ENCODE measurements at places on chromosomes 7 and 10.

- no peak for DNase-seq
These were observed 19.8 kb downstream of the VOPP1 start for GRCh38 chr7:55552320-55553023.

- DNase-seq: no peak
These were observed 36.1 kb downstream of the XPNPEP1 start for GRCh38 chr10:109887243-109887642.

DNA sequence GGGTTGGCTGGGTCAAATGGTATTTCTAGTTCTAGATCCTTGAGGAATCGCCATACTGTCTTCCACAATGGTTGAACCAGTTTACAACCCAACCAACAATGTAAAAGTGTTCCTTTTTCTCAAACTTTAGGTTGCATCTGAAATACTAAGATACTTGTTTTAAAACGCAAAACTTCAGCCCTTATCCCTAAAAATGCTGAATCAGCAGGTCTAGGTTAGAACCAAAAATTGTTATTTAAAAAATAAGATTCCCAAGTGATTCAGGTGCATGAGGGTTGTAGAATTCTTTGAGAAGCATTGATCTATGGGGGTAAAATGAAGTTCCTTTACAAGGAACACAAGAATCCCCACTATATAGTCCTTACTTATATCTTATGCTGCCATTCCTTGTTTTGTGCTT, 56.5 kb upstream of the BICC1 start:
- no peak for DNase-seq

GRCh38 chr10:90787393-90788198, 70.2 kb downstream of the HTR7 start:
- DNase-seq: no peak

DNA sequence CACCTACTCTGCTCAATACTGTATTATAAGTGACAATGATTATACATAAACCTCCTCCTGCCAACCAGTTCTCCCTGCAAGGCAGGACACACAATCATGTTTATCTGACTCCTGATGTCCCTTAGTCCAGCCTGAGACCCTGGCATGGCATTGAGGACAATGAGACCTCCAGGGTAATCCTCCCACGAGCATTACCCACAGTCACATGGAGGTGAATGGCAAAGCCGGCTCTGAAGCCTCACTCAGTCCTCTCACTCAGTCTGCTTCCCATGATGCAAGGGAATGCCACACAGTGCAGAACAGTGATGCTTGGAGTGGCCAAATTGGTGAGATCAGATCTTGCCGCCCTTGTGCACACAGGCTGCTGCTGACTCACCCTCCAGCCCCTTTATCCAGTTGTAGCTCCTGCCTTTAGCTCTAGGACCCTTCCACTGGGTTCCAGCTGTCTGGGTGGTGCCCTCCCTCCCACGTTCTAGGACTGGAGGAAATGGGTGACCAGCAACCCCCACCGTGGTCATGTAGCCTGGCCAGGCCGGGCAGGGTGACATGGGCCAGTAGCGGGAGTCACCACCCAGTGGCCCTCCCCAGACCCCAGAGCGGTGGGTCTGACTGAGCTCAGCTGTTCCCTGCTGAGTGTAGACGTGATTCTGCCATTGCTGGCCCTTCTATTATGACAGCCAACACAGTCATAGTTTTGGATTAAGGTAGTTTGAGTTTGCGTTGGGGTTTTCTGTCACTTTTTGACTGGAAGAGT, 5.5 kb upstream of the ADCY1 start:
- DNase-seq: no peak

DNA sequence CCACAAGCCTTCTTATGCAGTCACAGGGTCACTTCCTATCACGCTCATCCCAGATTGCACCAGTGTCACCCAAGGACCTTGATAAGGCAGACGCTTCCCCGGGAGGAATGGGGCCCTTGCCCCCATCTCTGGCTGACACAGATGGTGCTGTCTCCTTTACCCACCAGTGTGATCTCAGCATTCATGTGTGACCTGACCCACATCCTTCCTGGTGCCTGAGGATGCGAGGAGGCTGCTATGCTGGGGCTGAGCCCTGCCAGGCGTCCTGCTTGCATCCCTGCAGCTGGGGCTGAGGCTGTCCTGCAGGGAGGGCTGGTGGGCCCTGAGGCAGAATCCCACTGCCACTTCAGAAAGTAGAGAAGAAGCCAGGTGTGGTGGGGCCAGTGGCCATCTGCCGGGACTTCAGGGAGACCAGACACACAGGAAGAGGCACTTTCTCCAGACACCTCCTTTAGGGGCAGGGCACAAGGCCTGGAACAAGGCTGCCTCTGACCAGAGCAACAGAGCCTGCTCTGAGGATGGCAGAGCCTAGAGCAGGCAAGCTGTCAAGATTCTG, 35.3 kb downstream of the RASGEF1A start:
- no peak for DNase-seq

- DNase-seq: no peak
These were observed 62.6 kb downstream of the GLI3 start for GRCh38 chr7:42174391-42174912.

GRCh38 chr7:6380310-6381095, 67.3 kb downstream of the DAGLB start:
- DNase-seq: no peak

- no peak for DNase-seq
These were observed 89.9 kb downstream of the ZNF277 start for GRCh38 chr7:112296432-112296831.

- DNase-seq: peak; percentile 17
These were observed 1.3 kb downstream of the ABCB1 start for GRCh38 chr7:87599336-87599735.

- DNase-seq: no peak
These were observed 70.0 kb downstream of the AMPH start for GRCh38 chr7:38561166-38561565.

DNA sequence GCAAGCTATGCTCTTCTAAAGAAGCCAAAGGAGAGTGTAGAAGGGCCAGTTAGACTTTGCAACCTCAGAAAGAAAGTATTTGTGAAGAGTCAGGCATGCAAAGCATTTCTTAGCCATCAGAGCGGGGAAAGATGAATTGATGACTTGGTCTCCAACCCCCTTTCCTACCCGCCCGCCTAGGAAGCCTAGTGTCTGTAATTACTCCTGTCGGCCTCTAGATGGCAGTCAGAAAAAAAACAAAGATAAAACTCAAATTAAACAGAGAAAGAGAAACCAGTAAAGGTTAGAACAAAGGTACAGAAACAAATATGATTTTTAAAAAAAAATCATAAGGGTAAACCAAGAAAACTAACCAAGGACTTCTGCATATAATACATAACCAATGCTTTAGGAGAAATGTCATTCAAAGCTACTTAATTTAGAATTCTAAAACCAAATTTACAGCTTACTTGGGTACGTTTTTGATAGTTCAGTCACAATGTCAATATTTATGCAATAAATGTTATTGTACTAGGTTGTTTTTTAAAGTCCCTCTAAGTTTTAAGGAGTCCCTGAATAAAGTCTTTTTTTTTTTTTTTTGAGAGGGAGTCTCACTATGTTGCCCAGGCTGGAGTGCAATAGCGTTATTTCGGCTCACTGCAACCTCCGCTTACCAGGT, 97.6 kb downstream of the LYZL1 start:
- peak; percentile 4 for DNase-seq

DNA sequence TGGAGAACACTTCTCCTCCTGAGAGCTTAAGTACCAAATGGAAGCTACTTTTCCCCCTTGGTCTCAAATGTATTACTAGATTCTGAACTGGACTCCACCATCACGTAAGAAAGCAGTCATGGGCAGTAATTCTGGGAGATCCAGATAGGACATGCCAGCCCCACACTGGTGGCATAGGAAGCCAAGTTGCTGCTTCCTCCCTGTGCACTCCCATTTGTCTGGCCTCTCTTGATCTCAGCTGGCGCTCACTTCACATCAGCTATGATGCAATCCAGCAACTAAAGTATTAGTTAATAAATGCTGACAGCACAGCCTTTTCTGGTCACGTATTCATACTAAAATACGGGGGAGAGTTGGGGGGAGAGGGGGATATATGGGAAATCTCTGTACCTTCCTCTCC, 3.4 kb upstream of the IL6 start:
- no peak for DNase-seq

- DNase-seq: no peak
These were observed at the start of gene TRIM24 for GRCh38 chr7:138460176-138460648. Gene TRIM24, plus strand, starts transcription at chr7:138460259. Its CDS starts 290 bp downstream, at chr7:138460549.

Measured in activated CD4-positive, alpha-beta T cell treated with anti-CD3 and anti-CD28 coated beads for 4 hours (primary cell).